Caco-2 (cell line): ENCODE measurements at places on chromosomes 12 and 14.

- DNase-seq: no peak
These were observed 148.1 kb upstream of the C14orf180 start for GRCh38 chr14:104431351-104431928.

DNA sequence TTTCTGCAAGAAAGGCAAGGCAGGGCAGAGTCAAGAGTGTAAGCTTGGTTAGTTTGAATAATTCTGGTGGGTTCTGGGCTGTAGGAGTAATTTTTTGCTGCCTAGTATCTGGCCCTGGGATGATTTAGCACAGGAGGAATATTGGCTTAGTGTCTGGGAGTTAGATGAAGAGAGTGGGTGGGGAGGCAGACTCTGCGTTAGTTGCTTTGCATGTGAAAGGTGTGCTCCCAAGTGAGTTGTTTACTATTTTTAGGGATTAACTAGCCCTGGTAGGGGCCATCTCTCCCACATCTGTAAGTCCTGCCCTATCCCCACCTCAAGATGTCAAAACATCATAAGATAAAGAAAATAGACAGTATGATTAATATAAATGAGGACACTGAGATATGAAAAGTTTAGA is 249.7 kb downstream of the LRIG3 start:
- no peak for DNase-seq

DNA sequence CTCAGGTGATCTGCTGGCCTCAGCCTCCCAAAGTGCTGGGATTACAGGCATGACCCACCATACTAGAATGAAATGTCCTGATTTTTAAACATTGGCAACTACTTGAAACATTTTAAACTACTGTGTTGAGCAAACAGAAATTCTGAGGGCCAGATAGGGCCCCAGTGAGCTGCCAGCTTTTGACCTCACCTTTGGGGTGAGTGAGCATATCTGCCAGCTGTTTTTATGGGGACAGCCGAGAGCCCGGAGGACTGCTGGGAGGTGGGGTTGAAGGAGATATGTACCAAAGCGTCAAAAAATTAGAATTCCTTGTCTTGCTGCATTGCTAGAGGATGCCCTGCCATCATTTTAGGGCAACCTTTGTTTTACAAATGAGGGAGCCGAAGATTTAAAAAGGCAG is 2.7 kb downstream of the GSTZ1 start:
- no peak for DNase-seq

- DNase-seq: no peak
These were observed 7.9 kb upstream of the PUS1 start for GRCh38 chr12:131920902-131921840.

DNA sequence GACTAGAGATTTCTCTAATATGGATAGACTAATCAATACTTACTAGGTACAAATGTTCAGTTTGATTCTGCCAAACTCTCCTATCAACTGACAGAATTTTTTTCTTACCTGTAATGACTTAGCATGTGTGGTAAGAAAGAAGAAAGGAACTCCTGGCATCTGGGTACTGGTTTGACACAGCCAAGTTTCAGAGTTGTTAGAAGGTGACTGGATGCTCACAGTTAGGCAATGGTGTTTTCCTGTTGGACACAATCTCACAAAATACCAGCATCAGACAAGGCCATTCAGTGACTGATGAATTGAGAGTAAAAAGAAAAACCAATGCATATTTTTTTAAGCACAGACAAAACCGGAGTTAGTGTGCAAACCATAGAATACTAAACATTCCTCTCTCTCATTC is 4.2 kb downstream of the MUCL1 start:
- DNase-seq: no peak

DNA sequence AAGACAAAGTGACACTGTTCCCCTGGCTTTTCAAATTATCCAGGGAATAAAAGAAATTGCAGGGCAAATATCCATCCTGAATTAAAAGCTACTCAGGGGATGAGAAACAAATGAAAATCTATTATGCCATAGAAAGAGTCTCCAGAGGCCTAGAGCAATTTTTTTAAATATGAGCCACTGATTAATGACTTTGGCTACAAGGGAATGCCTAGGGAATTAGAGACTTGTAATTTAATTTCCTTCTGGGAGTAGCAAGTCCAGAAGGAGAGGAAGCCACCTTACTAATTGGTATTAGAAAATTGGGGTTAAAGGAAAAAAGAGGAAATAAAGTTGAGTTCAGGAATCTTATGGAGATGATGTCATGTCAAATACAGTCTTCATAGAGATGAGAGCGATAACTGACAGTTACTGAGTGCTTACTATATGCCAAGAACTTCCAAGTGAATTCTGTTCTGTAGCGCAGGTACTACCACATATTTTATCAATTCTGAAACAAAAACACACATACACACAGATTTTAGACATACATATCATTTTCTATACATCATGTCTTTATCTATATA is 304.4 kb downstream of the DUSP6 start:
- no peak for DNase-seq

DNA sequence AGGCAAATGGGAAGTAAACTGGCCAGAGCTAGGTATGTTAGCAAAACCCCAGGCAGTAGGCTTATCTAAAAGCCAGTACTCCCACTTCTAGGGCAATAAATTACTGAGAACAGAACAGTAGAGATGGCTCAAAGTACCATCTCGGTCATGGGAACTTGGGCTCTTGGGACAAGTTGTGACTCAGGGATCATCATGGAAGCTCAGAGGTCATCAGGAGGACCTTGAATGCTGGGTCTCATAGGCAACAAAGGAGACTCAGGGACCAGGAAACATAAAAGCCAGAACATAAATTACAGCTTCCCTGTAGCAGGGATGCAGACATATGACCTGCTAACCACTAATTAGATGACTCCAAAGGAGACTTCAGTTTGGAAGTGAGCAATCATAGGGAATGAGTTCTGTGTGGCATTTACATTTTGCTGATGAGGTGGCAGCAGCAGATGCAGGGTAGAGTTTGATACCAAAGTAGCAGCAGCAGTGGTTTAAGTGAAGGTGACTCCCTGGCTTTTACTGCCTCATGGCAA is 97.6 kb upstream of the SCAF11 start:
- DNase-seq: no peak

DNA sequence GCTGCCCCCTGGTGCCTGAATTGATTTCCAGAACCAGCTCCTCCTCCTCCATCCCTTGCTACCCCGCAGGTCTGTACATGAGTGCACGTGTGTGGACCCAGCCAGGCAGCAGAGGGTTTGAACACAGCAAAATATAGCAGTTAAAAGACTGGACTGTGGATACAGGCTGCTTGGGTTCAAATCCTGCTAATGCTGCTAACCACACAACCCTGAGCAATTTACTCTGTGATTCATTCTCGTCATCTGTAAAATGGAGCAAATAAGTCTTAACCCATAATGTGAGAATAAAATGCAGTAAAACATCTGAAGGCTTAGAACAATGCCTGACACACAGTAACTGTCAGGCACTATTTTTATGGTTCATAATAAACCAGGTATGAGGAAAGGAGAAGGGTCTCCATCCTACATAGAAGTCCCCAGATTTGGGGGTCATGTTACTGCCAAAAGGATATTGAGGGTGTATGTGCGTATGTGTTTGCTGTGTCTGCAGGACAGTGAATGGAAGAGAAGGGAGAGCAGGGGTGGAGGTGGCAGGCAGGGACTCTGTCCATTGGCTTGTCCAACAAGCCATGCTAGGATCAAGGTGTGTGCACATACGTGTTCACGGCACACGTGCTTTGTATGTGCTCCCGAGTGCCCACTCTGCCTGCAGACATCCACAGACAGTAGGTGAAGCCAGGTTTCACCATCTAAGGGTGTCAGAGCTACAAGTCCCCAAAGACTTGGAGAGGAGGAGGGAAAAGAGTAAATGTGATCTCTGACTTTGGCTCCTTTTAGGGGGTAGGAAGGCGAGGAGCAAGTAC is 1.5 kb upstream of the STAT6 start:
- DNase-seq: no peak

GRCh38 chr12:5227708-5228373 is 184.2 kb downstream of the KCNA5 start:
- no peak for DNase-seq

GRCh38 chr14:104536942-104537612 is 42.5 kb upstream of the C14orf180 start:
- no peak for DNase-seq

- DNase-seq: no peak
These were observed 201.7 kb upstream of the DCN start for GRCh38 chr12:91384366-91384765.

- DNase-seq: no peak
These were observed 2.8 kb upstream of the SLC48A1 start for GRCh38 chr12:47770086-47770726.

DNA sequence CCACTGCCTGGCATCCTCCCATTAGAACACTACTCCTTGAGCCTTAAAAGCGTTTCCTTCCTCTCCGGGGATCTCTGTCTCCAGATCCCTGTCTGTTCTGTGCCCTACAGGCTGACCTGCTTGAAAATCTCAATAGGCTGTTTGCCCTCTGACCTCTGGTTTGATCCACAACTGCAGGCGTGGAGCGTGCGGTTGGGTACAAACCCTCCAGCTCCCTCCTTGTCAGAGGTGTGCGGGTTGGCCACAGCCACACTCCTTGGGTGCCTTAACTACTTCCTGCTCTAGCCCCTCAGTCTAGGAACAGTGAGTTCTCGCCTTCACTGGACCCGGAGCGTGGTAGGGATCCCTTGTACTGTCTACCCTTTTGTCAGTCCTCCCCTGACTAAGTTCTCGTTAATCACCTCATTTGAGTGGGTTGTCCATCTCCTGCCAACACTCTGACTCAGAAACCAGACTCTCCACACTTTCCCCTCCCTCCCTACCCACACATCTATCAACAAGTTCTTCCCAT is 33.1 kb downstream of the CMKLR1 start:
- DNase-seq: no peak

- DNase-seq: peak; percentile 82
These were observed 112.7 kb upstream of the FUT8 start for GRCh38 chr14:65299826-65300225.

GRCh38 chr12:65123435-65124063 is 2.4 kb upstream of the WIF1 start:
- no peak for DNase-seq

GRCh38 chr12:113863455-113863845 is 102.7 kb downstream of the RBM19 start:
- no peak for DNase-seq

DNA sequence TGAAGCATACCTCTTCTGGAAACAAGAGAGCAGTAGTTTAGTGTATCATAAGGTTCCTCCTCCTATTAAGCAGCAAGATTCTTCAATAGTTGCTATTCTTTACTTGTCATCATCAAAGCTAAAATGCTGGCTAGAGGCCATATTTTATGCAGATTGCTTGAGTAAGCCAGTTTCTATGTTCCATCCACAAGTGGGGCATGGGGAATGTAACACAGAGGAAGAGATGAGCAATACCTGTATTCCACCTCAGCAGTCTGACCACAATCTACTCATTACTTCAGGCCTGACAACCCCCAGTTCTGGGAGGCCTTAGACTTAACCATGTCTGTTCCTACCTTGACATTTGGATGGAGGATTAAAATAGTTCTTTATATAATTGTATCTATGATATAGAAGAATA is 423.6 kb downstream of the BTG1 start:
- DNase-seq: no peak

DNA sequence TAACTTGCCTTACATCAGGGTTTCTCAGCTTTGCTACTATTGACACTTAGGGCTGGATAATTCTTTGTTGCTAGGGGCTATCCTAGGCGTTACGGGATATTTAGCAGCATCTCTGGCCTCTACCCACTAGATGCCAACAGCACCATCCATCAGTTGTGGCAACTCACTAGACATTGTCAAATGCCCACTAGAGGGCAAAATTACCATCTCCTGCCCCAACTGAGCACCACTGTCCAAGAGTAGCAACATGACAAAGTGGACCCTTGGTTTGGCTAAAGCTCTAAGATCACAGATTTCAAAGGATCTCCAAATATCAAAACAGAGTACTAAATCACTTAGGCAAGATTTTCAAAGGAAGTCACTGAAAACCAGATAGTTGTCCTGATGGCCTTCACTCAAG is 251.7 kb upstream of the TBX3 start:
- no peak for DNase-seq

DNA sequence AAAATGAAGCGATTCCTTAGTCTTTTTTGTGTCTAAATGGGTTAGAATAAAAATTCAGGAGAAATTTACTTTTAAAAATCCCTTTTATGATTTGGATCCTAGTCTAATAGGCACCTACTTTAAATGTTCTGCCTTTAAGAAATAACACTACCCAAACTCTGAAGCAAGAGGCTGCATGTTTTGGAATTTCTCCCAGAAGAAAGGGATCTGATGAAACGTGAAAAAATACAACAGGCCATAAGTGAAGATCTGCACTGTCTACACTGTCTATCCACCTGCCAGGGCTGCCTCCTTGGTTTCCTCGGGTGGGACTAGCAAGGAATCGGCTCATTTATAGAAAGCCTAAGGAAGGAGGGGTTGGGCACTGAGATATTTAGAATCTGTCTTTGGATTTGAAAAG is 22.1 kb downstream of the ACVR1B start:
- DNase-seq: no peak

GRCh38 chr14:99909513-99910064 is 116.4 kb downstream of the EML1 start:
- no peak for DNase-seq

GRCh38 chr12:94725375-94726168 is 75.2 kb upstream of the TMCC3 start:
- DNase-seq: peak; percentile 44

GRCh38 chr12:114240288-114240687 is 165.7 kb downstream of the TBX5 start:
- no peak for DNase-seq

GRCh38 chr14:90554341-90554740 is 157.5 kb downstream of the CALM1 start:
- no peak for DNase-seq

GRCh38 chr12:82698708-82699564 is 12.2 kb downstream of the TMTC2 start:
- no peak for DNase-seq

DNA sequence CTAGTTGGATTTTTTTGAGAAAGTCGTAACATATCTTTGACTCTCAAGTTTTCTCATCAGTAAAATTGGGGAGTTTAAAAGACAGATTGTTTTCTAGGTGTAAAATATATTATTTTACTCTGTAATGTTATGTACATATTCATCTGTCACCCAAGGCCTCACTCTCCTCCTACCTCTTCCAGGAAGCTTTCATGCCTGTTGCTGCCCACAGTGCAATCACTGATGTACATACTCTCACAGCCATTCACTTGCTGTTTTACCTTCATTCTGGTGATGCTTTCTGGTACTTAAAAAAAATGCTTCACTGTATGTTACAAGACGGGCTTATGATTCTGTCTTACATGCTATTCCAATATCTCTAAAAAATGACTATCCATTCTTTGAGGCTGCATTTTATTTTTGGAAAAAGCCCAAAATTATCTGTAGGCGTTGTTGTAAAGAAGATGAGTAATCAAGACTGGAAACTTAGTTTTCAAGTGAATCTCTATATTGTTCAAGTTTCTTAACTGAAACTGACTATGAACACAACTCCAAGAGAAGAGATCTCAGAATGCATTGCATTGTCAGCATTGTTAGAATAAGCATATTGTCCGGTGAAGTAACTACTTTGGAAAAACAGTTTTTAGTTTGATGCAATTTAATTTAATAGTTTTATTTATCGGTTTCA is 82.5 kb downstream of the LMO3 start:
- no peak for DNase-seq
